ENCODE measurements at places on chromosomes 1 and 21.

DNA sequence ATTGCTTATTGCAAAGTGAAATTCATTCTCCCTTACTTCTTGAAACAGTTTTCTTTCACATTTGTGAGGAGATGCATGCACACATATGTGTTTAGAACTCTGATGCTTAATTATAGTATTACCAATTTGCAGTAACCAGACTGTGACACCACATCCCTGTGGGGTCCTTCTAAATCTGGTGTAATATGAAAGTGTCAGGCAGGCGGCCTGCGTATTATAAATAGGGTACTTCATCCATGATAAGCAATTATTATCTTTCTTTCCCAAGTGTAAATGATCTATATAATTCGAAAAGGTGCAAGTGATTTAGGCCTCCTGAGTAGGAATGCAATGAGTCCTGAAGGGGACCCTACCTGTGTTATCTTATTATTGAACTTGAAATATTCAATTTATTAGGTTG lies 876 bp downstream of the EFCAB7 start:
- no peak for DNase-seq

DNA sequence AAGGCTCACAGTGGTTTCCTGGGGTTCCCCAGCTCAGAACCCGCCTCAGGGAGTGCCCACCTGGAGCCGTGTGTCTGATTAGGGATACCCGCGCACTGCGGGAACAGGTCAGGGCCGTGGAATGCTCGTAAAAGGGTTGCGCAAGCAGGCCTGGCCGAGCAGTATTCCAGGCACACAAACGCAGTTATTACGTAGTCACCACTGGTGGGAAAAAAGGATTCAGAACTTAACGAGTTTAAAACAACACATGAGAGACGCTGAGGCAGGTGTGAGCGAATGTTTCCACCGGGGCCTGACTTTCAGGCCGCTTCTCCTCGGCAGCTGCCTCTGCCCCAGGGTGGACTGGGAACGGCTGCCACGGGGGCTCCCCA lies 18.2 kb downstream of the PLCH2 start:
- DNase-seq = no peak

GRCh38 chr1:179805291-179806195 lies 62.5 kb downstream of the FAM163A start:
- no peak for DNase-seq

DNA sequence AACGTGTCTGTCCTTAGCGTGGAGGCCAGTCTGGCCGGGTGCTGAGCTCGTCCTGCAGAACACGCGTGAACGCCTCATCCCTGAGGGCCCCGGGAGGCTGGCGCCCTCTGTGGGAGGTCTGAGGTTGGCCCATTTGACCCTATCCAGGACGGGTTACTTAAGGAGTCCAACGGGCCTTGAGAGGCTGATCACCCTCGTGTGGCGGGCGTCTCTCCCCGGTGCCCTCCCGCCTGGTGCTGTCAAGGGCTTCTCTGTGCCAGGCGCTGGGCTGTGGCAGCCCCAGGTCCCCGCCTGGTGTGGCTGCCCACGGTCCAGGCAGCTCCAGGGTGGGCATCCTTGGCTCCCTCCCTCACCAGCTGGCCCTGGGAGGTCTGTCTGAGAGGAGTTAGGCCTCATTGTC lies 9.7 kb downstream of the SKI start:
- DNase-seq = no peak

- no peak for DNase-seq
Measured at GRCh38 chr1:181763736-181764135, 280.4 kb downstream of the CACNA1E start.

- DNase-seq = no peak
Measured at GRCh38 chr1:36582066-36582755, 99.5 kb upstream of the CSF3R start.

GRCh38 chr1:176066709-176067108 lies 140.4 kb downstream of the COP1 start:
- DNase-seq = no peak

DNA sequence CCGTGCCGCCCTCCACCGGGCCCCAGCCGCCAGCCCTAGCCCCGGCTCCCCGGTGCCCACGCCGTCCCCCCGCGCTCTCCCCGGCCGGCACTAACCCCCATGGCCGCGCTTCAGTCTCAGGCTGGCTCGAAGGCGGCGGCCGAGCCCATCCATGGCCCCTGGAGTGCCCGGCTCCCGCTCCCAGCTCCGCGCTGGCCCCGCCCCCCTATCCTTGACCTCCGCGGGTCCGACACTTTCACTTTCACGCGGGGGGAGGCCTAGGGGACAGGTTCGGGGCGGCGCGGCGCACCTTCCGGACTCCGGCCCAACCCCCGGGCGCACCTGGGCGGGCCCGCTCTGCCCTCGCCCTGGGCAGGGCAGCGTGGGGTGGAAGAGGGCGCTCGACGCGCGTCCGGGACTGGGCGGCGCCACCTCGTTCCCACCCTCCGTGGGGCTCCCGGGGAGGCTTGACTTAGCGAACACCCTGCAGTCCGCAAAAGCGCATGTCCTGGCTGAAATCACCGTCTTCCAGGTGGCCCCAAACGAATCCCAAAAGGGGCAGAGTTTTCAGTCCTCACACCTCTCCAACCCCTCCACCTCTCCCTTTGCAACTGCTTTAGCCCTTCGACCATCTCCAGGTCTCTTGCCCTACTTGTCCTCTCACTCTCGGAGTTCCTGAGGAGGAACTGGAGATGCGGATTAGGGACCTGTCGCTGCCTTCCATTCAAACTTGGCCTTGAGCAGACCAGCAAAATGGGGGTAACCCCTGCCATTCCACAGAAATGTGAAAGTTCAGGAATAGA lies 3.9 kb upstream of the DENND2D start:
- DNase-seq = no peak

DNA sequence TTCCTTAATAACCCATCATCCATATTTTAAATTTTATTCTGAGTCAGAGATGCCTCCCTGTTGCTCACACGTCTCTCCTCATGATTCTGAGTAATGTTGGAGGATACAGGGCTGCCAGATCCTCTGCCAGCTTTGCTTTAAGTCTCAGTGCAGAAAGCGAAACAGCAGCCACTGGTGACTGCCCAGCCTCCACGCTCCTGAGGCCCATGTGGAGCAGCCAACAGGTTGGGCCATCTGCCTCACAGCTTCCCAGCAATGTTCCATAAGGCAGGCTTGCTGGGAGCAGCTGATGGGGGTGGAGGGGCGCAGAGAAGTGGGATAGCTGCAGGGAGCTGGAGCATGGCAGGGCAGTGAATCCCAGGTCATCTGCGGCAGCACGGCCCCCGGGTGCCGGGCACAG lies 104.2 kb downstream of the IGSF21 start:
- DNase-seq = no peak

DNA sequence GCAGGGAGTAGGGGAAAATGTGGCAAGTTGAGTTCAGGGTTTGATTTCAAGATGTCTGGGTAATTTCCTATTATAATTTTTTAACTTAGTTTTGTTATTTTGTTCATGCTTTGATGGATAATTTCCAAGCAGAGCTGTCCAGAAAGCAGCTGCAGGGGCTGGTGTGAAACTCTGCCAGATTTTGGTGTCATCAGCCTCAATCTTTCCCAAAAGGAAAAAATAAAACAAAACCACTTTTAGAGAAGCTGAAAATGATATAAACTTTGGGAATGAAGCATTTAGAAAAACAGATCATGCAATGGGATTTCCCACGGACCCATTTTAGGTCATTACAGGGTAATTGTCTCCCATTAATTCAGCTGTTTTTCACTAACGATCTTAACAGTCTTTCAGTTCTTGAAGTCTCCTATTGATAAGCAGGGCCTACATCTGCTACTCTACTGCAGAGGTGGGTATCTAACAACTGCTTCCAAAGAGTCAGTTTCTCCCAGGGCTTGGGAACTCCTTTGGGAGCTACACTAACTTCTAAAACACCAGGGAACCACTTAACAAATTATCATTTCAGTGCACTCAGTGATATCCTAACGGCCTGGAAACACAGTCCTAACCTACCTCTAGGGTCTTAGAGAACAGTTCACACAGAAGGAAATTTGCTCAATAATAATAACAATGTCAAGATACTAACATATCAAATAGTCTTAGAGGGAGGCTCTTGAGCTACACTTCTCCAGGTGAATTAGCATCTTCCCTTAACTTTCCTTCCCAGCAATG lies 12.3 kb downstream of the ZNF436 start:
- no peak for DNase-seq

- DNase-seq = no peak
Measured at GRCh38 chr1:66397192-66397591, 136.8 kb upstream of the SGIP1 start.

GRCh38 chr1:181179279-181179986 lies 90.9 kb downstream of the IER5 start:
- no peak for DNase-seq

- DNase-seq = no peak
Measured at GRCh38 chr1:217673387-217673786, 42.2 kb downstream of the SPATA17 start.

DNA sequence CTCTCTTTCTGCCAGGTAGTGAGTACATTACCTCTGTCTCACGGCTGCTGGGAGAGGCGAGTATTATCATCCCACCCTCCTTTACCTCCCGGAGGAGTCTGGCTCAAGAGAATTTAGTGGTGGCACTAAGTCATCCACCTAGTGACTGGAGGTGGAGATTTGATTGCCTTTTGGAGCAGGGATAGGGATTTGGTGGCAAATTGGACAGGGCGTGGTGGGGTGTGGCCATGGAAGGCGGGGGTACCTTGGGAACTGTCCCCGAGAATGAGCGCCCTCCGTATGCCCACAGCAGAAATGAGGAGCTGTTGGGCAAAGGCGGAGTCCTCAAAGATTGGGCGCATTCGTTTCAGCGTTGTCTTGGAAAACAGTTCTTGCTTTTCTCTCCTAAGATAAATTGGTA lies 32.1 kb upstream of the HMGN1 start:
- DNase-seq = no peak

DNA sequence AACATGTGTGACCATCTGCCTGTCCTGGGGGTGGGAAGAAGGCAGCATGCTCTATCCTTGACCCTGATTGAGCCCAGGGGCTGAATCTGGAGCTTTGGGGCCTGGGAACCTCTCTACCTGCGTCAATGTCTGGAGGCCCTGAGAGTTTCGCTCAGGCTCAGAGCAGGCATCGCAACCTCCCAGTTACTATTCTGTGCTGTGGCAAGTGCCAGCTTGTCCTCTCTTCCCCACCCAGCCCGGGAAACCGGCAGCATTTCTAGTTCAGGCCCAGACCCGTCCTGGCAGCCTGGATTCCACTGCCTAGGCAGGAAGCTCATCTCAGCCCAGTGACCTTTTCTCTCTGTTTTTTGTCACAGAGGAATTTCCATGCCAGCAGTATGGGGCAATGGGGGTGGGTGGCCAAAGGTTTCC lies 10.0 kb upstream of the IRF6 start:
- DNase-seq = no peak

DNA sequence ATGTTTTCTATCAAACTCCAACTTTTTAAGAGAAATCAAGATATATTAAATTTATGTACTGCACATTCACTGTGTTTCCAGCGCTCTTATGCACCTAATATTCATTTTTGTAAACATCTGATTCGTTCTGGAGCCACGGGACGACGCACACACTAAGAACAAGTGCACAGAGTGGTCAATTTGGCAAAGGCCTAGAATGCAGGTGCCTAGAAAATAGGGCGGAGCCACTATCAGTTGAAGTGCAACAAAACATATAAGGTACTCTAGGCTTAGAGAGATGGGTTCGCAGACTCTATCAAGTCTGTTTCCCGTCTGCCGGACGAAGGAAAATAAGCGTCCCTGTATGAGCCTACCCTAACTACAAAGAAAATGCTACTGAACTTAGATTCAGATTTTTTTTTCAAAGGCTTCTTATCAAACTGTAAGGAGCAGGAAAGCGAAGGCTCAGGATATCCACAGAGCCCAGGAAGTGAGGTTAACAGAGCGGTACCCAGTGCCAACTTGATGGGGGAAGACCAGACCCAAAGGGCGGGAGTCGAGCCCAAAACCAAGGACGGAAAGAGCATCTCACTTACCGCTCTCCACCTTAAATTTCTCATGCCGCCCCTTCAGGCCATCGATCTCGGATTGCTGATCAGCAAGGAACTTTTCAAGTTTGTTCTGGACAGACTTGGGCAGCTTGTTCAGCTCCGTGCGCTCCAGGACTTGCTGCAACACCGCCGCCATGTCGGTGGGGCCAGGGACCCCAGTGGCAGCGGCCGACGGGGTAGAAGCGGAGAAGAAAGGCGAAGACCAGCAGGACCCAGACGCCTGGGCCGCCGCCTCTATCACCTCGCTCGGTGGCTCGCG lies 526 bp downstream of the TPR start:
- DNase-seq = peak; percentile 4

DNA sequence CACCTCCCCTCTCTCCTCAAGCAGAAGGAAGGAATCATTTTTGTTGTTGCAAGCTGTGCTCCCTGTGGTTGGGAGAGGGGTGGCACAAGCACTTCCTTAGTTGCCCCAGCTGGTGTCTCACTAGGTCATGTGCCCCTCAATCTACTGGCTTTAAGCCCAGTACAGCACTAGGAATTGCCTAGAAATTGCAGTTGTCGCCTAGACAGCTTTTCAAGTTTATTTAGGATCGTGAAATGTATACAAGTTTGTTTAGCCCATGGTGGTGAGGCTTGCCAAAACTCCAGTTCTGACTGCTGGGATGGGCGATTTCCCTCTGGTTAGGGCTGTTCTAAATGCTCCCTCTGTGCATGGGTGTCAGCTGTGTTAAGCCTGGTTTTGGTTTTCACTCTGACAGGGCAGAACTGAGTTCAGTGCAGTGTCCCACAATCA lies 126.8 kb upstream of the ZNF644 start:
- DNase-seq = no peak

GRCh38 chr1:115539061-115539460 lies 102.7 kb upstream of the VANGL1 start:
- no peak for DNase-seq

- DNase-seq = peak; percentile 54
Measured at GRCh38 chr1:228664399-228664914, 70.8 kb upstream of the RHOU start.

DNA sequence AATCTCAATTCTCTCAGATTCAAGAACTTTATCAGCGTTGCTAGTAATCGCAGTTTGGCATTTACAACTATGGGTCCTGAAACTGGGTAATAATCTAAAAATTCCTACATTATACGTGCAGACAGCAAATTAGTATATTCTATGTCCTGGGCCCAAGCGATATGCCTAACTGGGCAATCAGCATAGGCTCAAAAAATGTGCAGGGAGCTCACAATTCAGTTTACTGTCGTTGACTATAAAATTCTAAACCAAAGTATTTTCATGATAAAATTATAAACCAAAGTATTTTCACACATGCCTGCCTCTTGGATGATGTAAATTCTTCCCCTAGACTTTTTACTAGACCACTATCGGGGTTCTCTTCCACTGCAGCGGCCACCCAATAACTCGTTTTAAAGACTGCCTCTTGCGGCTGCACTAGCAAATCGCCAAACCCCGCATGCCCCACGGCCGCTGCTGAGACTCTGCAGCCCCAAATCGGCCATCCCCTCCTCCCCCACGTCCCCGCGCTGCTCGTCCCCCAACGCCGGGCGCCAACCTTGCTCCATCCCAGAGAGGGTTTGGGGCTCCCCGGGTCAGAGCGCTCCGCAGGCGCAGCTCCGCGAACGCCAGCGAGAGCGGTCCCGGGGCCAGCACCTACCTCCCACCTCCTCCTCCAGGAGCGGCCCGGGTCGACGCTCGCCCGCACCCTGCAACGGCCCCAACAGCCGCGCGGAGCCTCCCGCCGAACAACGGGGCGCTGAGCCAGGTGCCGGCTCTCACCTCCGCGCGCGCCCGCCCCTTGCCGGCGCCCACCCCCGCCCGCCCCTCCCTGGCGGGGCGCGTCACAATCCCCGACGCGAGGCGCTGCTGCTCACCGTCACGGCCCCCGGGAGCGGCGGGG lies 506 bp downstream of the SSX2IP start:
- DNase-seq = peak; percentile 25

GRCh38 chr1:83098131-83098530 lies 900.8 kb downstream of the TTLL7 start:
- DNase-seq = peak; percentile 8

GRCh38 chr1:18883079-18883478 lies 19.3 kb downstream of the ALDH4A1 start:
- DNase-seq = no peak

GRCh38 chr1:19969898-19970660 lies 9.3 kb downstream of the PLA2G2A start:
- no peak for DNase-seq
